ENCODE measurements at places on chromosomes 13 and 19. TPM values are rescaled to one million over a fixed set of nuclear protein-coding genes. Genes with fewer than 3 reads are reported as not detected.

- H3K36me3 ChIP-seq: no peaks in the 10 kb centered on the region
- H3K27me3 ChIP-seq: peaks cover 2% of the 10 kb centered on the region
- H3K27ac ChIP-seq: peak overlapping the region; percentile 13
Measured at GRCh38 chr19:42469311-42470235, 26.8 kb upstream of the CXCL17 start.

- H3K4me3 ChIP-seq: no peak overlapping the region
- H3K4me1 ChIP-seq: no peaks in the 10 kb centered on the region
- H3K27ac ChIP-seq: no peak overlapping the region
- no peaks in the 10 kb centered on the region for H3K36me3 ChIP-seq
- no peaks in the 10 kb centered on the region for H3K27me3 ChIP-seq
Measured at GRCh38 chr13:85367887-85368286, 431.3 kb downstream of the SLITRK6 start.

Gene CTXN1
- total RNA-seq: 90.6 TPM

- H3K4me3 ChIP-seq: no peak overlapping the region
- H3K27me3 ChIP-seq: no peaks in the 10 kb centered on the region
- no peaks in the 10 kb centered on the region for H3K4me1 ChIP-seq
- H3K36me3 ChIP-seq: no peaks in the 10 kb centered on the region
- no peak overlapping the region for H3K27ac ChIP-seq
Measured at GRCh38 chr13:98133946-98134345, 8.9 kb upstream of the FARP1 start.

DNA sequence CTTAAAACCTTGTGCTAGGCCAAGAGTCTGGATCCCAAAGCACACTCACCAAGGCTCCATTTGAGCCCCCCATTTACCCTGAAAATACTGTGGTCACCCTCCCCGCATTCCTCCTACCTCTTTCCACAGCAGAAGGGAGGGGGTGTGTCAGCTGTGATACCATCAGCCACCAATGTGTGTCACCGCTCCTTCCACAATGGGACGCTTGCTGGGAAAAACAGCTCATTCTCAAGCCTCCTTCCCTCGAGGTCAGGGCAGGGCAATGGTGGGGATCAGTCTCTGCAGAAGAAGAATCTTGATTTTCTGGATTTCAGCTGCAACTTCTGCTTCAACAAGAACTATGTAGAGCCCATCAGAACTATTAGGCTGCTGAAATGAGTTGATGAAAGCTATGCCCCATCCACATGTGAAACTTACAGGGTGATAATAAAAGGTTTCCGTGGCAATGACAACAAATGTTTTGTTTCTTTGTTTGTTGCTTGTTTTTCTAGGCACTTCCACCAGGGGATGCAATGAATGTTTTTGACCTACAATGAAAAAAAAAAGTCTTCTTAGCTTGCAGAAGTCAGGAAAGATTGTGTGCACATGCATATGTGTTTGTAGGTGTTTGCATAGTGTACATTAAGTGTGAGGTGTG is 26.4 kb upstream of the ZNF507 start:
- H3K27ac ChIP-seq: no peak overlapping the region
- H3K4me1 ChIP-seq: no peaks in the 10 kb centered on the region
- H3K4me3 ChIP-seq: peak overlapping the region; percentile 6
- H3K27me3 ChIP-seq: no peaks in the 10 kb centered on the region
- no peaks in the 10 kb centered on the region for H3K36me3 ChIP-seq

Data from glutamatergic neuron (in vitro differentiated cells).